ENCODE measurements at places on chromosomes 2 and 18.

- no peak for DNase-seq
Observed at GRCh38 chr2:17879913-17880274, 1.4 kb downstream of the KCNS3 start.

DNA sequence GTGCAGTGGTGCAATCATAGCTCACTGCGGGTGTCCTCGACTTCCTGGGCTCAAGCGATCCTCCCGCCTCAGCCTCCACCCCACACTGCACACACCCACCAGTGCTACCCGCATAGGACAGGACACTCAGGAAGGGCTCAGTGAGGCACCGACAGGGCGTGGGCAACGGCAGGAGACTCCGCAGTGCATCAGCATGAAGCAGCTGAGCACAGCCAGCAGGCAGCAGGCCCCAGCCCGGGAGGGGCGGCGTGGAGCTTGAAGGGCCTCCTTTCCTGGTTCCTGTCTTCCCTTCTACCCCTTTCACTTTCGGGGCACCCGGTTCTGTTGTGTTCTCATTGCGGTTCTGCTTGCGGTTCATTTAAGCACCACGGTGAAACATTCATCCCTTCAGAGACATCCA is 89.8 kb downstream of the ZNF516 start:
- DNase-seq, result no peak

- no peak for DNase-seq
Observed at GRCh38 chr18:51038110-51038509, 8.1 kb downstream of the SMAD4 start.

DNA sequence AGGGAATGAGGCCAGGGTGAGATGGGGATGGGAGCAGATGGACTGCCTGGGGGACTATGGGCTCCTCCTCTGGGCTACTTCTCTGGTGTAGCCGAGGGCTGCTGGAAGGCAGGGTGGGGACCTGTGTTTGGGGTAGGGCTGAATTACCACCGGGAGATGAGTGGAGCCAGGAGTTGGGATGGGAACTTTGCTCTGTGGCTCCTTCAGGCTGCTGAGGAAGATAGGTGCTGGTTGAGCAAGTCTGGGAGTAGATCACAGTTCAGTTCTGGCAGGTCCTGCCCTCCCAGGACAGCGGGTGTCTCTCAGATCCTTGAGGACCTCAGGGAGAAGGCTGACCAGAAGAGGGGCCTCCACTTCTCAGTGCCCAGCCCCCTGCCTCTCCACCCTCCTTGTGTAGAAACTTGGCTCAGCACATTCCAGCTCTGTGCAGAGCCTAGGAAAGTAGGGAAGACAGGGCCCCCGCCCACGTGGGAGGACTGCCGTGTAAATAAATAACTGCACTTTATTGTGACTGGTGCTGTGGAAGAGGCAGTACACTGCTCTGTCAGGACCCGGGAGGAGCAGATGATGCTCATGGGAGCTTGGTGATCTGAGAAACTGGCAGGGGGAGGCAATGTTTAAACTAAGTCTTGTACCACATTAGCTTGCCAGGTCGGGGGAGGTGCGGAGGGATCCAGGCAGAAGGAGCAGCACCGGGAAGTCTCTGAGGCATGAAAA is 15.3 kb downstream of the TET3 start:
- peak; percentile 64 for DNase-seq

DNA sequence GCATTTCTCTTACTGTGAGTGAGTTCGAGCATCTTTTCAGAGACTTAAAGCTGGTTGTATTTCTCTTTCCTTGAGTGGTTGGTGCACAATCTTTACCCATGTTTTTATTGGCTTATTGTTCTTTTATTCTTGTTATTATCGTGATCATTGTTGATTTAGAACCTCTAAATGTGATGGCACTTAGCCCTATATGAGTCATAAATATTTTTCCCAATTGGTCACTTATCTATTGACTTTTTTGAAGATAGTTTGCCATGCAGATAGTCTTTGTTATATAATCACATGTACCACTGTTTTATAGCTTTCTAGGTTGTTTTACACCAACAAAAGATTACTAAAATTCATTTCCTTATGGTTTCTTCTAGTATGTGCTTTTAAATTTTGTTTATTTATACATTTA is 141.6 kb upstream of the MSH6 start:
- no peak for DNase-seq

- peak; percentile 97 for DNase-seq
Observed at GRCh38 chr2:42063431-42064171, 15.8 kb downstream of the PKDCC start.

- DNase-seq, result no peak
Observed at GRCh38 chr2:205481861-205482260, 200.4 kb upstream of the NRP2 start.

DNA sequence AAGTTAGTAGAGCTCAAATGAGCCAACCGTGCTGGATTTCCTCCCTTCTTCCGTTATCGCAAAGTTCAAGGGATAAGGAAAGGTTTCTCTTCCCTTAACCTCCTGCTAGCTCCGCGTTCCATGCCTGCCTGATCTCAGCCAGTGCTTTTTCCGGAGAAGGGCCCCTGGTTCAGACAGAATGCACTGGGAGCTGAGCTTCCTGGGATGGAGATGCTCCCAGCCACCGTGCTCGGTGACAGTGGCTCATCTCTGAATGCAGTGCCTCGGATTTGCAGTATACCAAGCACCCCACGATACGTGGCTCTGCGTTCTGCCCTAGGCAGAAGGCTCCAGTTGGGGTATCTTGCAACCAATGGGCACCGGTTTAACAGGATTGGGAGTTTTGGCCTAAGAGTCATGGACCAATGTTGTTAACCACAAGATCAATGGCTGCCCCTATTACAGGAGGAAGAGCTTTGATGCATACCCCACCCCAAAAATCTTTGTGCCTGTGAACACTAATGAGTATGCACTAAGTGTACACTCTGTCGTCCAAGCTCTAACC is 876 bp downstream of the CNTNAP5 start:
- DNase-seq, result no peak

GRCh38 chr2:80687524-80687923 is 383.0 kb upstream of the LRRTM1 start:
- no peak for DNase-seq

DNA sequence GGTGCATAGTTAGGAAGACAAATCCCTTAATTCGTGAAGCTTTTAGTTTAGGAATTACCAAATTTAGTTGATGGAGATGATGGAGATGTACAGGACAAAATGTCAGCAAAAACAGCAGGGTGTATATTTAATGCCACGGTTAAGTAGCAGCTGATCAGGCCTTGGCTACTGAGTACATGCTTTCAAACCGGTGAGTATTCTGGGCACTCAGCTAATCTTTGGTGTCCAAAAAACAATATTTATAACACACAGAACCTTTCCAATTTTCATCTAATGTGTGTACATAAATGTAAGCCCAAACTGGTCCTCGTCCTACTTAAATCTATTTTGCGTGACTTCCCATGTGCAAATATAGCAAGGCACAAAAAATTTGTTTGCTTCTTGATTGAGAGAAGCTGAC is 703.4 kb upstream of the LINC00305 start:
- no peak for DNase-seq

GRCh38 chr2:162075689-162076132 is 1.7 kb upstream of the DPP4 start:
- DNase-seq, result peak; percentile 80

- DNase-seq, result no peak
Observed at GRCh38 chr18:7205346-7205745, 25.5 kb upstream of the LRRC30 start.

GRCh38 chr2:177165721-177166711 is 46.6 kb upstream of the HNRNPA3 start:
- peak; percentile 80 for DNase-seq

DNA sequence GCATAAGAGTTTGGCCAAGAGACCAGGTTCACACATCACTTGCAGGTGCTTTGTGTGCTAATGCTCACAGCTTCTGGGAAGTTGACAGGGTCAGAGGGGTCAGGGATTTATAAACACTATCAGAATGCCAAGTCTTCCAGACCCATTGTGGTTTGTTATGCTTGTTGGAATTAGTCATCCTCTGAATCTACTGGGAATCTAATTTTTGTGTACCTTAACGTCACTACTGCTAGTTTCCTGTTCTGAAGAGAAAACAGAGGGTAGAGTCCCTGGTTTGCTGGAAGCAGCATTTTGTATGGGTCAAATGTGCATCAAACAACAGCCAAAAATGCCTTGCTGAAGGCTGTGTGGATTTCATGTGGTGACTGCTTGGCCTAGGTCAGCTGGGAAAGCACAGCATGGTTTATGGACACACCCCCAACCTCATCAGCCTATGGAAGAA is 33.3 kb downstream of the ANTXR1 start:
- DNase-seq, result peak; percentile 90

- DNase-seq, result no peak
Observed at GRCh38 chr2:63680455-63680854, 91.7 kb downstream of the MDH1 start.

DNA sequence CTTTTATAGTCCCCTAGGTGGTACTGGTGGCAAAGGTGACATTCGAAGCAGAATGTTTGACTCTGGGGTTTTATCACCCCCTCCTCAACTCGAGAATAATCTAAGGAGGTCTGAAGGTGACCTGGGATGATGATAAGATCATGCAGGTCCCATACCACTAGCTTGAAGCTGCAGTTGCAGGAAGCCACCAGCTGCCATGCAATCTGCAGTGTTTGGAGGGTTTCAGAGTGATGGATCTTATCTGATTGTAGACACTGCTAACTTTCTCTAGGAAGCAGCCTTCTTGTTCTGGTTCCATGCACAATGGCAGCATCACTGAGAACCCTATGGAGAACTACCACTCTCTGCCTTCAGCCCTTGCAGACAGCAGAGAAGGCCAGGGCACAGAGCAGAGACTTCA is 59.4 kb upstream of the LRPPRC start:
- no peak for DNase-seq

GRCh38 chr2:100036793-100037192 is 105.6 kb downstream of the AFF3 start:
- DNase-seq, result no peak

- no peak for DNase-seq
Observed at GRCh38 chr2:160294889-160295288, 94.8 kb upstream of the ITGB6 start.

DNA sequence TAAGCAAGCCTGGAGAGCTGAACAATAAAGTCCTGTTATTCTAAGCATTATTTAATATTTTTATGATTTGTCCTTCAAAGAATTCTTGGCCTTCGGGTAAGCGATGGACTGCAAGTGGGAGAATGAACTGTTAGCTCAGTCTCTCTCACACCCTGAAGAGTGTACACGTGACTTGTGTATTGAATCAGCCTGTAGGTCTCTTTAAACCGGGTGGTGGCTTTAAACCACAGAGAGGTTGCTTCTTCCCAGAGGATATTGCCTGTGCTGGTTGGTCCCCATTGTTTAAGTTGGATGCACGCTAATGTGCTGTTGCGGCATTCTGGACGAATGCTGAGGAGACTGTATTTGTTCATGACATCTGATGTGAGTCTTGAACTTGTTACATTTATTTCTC is 183.3 kb downstream of the LTBP1 start:
- no peak for DNase-seq

- DNase-seq, result peak; percentile 38
Observed at GRCh38 chr2:102520009-102520408, 47.0 kb downstream of the SLC9A4 start.

DNA sequence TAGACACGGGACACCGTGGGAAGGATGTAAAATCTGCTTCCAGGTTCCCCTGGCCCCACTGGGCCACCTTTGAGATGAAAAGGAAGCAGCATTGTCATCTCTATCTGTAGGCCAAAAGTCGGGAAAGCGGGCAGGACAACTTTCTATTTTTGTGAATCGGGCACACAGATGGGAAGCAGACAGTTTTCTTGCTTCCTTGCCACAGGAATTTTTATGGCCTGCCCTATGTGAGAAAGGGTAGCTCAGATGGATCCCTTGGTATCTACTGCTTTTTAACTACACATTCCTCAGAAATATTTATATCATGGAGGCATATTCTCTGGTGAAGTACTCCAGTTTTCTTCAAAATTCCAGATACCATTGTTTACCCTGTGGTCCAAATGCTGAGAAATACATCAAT is 735.5 kb downstream of the CBLN2 start:
- no peak for DNase-seq

DNA sequence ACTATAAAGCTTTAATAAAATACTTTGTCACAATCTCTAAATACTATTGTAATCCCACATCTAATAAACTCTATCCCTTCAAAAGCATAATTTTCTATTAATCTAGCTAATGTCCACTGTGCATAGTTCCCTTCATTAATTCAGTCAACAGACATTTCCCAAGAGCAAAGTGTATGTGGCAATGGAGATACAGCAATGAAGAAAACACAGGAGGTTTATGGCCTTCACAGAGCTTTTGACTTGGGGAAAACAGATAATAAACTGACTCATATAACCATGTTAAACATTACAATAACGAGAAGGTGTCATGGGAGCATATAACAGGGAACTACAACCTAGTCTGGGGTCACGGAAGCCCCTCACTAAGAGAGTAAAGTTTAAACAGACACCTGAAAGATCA is 86.3 kb downstream of the SPIRE1 start:
- peak; percentile 73 for DNase-seq

- no peak for DNase-seq
Observed at GRCh38 chr18:9944805-9945204, 31.0 kb downstream of the VAPA start.

GRCh38 chr2:150303281-150303680 is 184.2 kb downstream of the RND3 start:
- DNase-seq, result peak; percentile 49

- DNase-seq, result no peak
Observed at GRCh38 chr2:126714191-126714965, 58.4 kb downstream of the GYPC start.

GRCh38 chr2:46858702-46859090 is 56.9 kb downstream of the MCFD2 start:
- DNase-seq, result peak; percentile 99

- no peak for DNase-seq
Observed at GRCh38 chr2:44938287-44939105, 3.0 kb upstream of the SIX3 start.

DNA sequence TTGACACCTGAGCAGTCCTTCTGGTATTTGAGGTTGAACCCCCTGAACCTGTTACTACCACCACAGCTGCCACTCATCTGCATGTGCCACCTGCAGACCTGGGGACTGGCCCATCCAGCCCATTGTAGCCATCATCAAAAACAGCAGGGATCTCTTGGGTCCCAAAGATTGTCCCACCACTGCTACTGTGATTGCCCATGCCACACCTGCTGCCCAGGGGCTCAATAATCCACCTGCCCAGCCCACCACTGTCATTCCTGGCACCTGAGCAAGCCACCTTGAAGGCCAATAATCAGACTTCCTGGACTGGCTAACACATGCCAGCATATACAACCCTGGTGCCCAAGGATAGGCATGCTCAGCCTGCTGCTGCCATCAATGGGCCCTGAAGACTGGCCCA is 327.6 kb downstream of the CYRIA start:
- no peak for DNase-seq

GRCh38 chr2:227886149-227886548 is 14.7 kb downstream of the DAW1 start:
- no peak for DNase-seq

GRCh38 chr18:673317-673716 is 15.9 kb downstream of the TYMS start:
- DNase-seq, result no peak

DNA sequence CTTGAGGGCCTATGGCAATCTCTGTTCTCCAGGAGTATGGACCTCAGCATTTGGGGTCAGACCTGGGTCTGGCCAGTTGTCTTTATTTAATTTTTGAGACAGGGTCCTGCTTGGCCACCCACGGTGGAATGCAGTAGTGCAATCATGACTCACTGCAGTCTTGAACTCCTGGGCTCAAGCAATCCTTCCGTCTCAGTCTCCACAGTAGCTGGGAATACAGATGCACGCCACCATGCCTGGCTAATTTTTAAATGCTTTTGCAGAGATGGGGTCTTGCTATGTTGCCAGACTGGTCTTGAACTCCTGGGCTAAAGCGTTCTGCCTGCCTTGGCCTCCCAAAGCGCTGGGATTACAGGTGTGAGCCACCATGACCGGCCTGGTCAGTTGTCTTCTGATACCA is 46.4 kb upstream of the INHBB start:
- DNase-seq, result no peak

GRCh38 chr2:101234169-101234938 is 18.3 kb upstream of the CNOT11 start:
- no peak for DNase-seq

Measured in amniotic epithelial cell (primary cell).